Activated naive CD4-positive, alpha-beta T cell treated with anti-CD3 and anti-CD28 coated beads, Interleukin-2, amount 50 U/mL, for 72 hours (primary cell): ENCODE measurements at places on chromosomes 2 and 18.

- DNase-seq = no peak
Measured at GRCh38 chr18:59087391-59087790, 52.3 kb upstream of the SEC11C start.

GRCh38 chr2:86621280-86621943, 2.3 kb downstream of the RNF103 start:
- no peak for DNase-seq

DNA sequence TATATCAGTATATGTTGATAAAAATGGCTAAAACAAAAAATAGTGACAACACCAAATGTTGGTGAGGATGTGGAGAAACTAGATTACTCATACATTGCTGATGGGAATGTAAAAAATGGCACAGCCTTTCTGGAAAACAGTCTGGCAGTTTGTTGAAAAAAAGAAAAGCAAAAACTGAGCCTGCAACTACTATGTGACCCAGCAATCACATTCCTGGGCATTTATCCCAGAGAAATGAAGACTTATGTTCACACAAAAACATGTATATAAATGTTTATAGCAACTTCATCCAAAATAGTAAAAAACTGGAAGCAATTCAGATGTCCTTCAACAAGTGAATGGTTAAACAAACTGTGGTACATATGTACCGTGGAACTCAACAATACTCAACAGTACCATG, 7.5 kb upstream of the KDSR start:
- no peak for DNase-seq

DNA sequence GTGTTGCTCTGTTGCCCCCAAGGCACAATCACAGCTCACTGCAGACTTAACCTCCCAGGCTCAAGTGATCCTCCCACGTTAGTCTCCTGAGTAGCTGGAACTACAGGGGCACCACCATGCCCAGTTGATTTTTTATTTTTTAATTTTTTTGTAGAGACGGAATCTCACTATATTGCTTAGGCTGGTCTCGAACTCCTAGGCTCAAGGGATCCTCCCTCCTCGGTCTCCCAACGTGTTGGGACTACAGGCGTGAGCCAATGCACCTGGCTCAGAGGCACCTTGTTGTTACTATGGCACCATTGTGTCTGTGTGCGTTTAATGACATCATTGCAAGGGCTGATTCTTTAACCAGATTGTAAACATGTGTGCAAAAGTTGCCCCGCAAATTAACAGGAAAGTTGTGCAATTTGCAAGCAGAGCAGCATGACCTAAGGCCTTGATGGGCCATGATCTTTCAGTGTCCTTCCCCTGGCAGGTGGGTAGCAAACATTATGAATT, 22.6 kb downstream of the TCF23 start:
- no peak for DNase-seq

DNA sequence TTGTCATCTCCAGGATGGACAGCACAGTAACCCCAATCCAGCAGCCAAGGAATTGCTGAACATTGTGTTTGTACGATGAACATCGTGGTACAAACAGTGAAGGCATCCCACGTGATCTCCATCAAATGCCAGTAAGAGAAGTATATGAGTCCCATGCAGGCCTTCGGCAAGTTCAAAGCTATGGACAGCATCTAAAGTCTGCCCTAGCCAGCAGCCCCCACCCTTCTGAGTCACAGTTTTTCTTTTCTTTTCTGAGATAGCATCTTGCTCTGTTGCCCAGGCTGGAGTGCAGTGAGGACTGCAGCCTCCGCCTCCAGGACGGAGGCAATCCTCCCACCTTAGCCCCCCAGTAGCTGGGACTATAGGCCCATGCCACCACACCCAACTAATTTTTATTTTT, 71.0 kb upstream of the SRD5A2 start:
- DNase-seq = no peak

- no peak for DNase-seq
Measured at GRCh38 chr18:31244771-31245394, 73.1 kb upstream of the DSG1 start.

DNA sequence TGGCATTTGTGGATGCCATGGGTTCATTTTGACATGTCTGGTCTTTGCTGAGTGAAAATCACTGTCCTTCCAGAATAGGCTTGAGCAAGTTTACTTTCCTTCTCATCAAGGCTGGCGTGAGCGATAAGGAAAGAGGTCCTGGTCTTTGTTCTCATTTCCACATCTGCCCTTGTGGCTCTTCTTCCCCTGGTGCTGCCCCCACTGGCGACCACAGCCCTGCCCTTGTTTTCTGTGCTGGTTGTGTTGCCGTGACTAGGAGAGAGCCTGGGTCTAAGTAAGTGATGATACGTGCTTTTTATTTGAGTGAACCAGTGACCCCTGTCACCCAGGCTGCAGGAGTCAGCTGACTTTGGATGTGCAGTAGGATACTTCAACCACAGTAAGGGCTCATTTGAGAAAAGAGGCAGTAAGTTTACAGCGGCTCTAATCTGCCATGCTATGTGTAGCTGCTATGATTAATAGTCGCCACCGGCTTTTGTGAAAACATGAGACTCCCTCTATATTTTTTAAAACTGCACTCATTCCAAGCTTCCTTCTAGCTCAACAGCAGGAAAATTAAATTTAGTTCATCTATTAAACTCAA, 441.7 kb downstream of the RNF144A start:
- no peak for DNase-seq

DNA sequence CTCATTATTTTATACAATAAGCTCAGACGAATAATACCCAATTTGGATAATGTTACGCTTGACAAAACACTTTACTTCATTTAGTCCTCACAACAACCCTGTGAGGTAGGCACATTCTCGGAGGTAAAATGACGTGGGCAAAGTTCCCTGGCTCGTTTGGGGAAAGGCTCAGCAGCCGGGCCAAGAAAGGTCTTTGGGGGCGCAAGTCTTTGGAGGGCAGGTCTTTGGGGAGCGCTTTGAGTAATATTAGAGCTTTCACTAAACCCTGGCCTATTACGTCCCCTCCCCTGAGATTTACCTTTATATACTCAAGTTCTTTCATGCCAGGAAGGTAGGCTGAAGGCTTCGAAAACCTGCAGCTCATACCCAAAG, 427 bp downstream of the RBKS start:
- no peak for DNase-seq

DNA sequence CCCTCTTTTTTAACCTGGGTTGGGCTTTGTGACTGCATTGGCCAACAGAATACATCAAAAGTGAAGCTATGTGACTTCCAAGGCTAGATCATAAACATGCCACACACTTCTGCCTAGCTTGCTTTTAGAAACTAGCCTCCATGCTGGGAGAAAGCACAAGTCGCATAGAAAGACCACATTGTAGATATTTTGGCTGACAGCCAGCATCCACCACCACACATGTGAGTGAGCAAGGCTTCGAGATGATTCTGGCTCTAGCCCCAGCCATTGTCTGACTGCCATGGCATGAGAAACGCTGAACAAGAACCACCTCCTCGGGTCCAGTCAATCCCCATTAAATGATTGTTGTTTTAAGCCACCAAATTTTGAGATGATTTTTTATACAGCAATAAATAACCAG, 66.8 kb upstream of the STPG4 start:
- DNase-seq = no peak

DNA sequence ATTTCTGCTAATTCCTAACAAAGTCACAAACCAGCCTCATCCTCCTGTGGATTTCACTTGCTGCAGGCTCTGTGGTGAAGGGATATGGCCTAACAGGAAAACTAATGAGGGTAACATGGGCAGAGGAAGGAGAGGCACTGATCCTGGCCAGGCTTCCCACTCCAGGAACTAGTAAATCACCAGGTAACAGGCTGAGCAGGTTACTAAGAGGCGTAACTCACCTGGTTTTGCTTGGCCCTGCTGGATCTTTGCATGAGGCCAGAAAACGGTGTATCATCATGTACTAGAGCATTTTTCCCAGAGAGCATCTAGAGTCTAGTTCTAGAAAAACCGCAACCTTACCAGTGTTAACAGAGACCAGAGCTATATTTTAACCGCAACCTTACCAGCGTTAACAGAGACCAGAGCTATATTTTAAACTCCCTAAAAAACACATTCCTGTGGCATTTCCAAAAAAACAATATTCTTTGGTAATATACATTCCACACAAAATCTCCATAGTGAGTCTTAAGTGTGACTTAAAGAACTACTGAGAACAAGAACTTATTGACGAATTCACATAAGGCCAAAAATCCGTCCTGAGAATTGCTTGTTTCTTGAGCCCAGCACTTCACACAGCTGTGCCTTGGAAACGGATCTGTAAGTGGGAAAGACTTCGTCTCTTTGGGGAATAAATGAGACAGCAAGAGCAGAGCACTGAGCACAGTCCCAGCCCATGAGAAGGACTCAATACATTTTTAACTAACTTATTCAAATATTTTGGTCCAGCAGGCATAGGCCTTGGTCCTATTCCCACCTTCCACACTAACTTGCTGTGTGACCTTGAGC, 43.4 kb downstream of the DPP4 start:
- no peak for DNase-seq

DNA sequence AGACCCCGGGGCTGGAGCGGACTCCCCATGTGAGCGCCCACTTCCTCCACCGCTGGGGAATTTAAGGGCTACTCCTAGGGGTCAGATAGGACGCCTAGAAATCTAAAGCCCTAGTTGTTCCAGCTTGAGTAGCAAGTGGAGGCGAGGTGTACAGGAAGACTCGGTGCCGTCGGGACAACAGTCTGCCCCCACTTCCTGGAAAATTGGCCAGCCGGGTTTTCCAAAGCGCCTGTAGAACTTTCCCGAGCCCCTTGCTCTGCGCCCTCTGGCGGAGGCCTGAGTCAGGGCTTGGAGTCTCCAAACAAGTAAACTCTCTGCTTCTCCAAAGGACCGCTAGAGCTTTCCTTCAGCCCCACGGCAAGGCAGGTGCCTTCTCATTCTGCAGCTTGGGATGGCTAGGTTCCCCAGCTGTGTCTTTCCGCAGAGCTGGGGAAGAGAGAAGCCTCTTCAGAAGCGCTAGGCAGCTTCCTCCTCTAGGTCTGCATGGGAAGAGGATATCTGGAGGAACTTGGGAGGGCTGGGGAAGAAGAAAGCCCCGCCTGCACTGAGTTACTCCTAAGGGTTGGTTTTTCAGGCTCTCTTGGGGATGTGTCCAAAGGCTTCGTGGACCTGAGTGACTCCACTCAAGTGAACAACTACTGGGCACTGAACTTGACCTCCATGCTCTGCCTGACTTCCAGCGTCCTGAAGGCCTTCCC, 681 bp downstream of the SPR start:
- DNase-seq = peak; percentile 75

GRCh38 chr2:238401551-238401950, 25.2 kb upstream of the ASB1 start:
- no peak for DNase-seq

GRCh38 chr2:123720760-123721159, 304.3 kb upstream of the CNTNAP5 start:
- DNase-seq = no peak

DNA sequence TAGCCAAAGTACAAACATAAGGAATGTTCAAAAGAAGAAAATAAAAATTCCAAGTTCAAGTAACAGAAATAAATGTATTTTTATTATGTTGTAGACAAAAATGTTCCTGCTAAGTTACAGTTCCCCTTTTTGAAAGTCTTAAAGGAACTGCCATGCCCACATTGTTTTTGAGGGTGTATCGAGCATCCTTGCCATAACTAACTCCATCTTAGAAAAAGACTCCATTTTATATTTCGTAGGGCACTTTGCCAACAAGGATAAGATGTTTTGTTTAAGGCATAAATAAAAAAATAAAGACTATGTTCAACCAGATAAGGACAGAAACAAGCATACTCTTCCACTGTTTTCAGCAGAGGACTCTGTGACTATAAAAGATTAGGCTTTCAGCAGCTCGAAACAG, 67.3 kb downstream of the TMEM237 start:
- no peak for DNase-seq

DNA sequence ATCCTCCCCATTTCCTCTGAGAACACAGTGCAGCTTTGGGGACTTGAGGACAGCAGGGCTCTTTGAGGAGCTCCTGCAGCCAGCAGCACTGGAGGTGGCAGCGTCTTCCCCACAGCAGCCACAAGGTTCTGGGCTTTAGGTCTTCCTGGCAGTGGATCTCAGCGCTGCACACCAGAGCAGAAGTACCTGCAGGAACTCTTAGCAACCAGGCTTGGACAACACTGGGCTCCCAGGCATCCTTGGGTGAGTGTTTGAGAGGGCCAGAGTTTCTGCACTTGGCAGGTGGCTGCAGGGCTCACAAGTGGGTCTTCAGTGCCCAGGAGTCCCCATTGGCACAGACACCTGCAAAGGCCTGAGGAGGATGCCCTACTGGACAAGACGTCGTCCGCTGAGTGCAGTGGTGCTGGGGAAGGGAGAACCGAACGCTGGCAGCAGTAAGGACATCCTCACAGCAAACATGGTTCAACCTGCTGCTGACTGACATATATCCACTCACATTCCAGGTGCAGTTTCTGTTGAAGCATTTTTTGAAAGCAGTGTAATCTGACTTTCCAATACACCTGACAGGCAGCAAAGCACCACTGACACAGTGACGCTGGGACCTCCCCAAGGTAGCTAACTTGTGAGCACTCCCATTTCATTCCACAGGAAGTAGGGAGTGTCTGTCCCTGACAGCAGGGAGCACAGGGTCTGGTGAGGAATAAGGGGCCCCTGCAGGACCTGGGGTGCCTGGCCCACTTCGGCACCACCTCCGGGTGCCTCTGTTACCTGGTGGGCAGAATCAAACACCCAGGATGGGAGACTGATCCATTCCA, 149.9 kb upstream of the COPS8 start:
- DNase-seq = no peak

GRCh38 chr2:232576995-232577394, 26.5 kb downstream of the EIF4E2 start:
- DNase-seq = no peak

DNA sequence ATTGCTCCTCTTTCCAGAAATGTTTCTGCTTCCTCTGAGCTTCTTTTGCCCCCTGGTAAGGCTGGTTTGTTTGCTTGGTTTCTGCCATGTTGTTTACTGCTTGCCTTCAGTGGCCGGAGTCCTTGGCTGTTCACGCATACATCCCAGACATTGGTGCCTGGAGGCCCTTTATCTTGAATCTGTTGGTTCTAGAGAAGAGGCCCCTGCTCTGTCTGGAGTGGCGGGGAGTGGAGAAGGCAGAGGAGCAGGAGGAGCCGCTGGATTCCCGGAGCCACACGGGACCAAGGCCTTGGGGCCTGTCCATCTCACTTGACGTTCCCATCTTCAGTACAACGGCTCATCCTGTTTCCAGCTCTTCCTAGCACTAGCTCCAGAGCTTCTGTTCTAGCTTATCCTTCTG, 77.2 kb upstream of the PXDN start:
- no peak for DNase-seq

- DNase-seq = no peak
Measured at GRCh38 chr18:67183398-67183797, 333.1 kb downstream of the DSEL start.

- DNase-seq = no peak
Measured at GRCh38 chr2:235555371-235555770, 61.5 kb downstream of the AGAP1 start.

- peak; percentile 91 for DNase-seq
Measured at GRCh38 chr2:156342254-156343095, 10.0 kb upstream of the NR4A2 start.

DNA sequence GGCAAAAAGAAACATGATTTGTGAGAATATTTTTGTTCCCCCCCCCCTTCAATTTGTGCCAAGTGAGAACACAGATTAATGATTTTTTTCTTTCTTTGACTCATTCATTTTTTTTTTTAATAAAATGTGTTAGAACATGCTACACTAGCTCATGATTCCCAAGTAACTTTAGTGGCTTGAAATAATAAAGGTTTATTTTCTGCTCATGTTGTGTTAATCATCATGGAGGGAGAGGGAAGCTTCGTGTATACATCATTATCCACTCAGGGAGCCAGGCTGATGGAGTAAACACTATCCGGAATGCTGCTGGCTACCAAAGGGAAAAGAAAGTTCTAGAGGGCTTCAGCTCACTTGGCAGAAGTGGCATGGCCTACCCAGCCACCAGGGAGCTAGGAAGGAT, 40.6 kb downstream of the PHLPP1 start:
- DNase-seq = no peak

GRCh38 chr2:86298411-86299390, 38.7 kb downstream of the REEP1 start:
- no peak for DNase-seq
